ENCODE measurements at places on chromosomes 11 and 22.

GRCh38 chr11:76683161-76684095 lies 12.9 kb upstream of the LRRC32 start:
- no peak for DNase-seq

DNA sequence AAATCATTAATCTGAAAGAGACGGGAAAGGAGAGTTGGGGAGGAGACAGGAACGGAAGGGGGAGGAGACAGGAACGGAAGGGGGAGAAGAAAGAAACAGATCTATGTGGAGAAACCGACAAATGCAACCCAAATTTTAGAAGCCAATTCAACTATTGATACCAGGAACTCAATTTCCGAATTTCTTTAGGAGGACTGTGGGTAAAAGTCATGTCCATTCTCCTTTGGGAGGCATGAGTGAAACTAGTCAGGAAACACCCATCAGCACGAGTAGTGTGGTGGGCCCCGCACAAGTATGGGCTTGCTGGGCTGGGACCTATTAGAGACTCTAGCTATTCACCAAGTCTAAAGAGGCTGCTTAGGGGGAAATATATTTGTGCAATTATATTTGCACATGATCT lies 18.1 kb downstream of the ANO3 start:
- no peak for DNase-seq

- no peak for DNase-seq
Measured at GRCh38 chr22:36580846-36581245, 51.9 kb upstream of the EIF3D start.

- DNase-seq: no peak
Measured at GRCh38 chr22:31019191-31019930, 50.3 kb downstream of the TUG1 start.

GRCh38 chr22:47608421-47608820 lies 846.0 kb downstream of the TBC1D22A start:
- DNase-seq: peak; percentile 54

GRCh38 chr11:93917673-93918072 lies 67.3 kb upstream of the VSTM5 start:
- no peak for DNase-seq

DNA sequence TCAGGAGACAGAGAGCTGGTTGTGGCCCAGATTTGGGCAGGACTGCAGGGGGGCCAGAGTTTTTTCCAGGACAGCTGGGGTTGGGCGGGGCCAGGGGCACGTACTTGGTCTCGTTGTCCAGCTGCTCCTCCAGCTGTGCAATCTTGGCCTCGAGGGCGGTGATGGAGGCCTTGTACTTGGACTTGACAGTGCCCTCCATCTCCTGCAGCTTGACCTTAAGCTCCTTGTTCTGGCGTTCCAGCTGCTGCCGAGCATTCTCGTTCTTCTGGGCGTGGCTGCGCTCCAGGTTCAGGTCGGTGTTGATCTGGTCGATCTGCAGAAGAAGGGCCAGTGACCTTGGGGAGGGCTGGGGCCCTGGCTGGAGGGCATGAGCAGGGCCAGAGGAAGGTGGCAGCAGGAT lies 32.1 kb downstream of the APOL1 start:
- peak; percentile 74 for DNase-seq

DNA sequence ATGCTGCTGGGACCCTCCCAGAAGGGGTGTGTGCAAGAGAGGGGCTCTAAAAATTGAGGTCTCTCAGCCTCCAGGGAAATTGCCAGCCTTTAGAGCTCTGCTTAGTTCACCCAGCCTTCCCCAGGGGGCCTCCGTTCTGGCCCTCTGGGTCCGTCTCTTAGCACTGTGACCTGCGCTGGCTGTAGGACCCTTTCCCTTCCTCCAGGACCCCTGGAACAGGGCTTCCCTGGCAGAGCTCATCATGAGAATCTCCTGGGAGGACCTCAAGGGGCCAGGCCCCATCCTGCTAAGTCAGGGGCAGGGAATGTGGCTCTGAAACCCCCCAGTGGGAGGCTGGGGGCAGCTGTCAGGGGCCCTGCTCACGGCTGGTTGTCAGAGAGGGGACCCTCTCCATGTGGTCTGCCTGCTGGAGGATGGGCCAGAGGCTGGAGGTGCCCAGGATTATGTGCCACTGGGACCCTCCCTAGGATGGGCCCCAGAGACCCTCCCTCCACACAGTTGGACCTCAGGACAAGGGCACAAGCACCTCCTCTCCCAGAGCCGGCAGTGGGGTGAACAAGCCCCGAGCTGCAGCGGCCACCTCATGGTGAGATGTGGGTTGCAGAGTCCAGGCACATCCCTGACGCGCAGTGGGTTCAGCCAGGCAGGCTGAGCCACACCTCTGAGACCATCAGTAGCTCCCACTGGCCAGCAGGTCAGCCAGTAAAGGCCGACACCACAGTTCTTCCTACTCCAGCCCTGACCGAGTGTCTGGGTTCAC lies 27.1 kb upstream of the GAL start:
- peak; percentile 70 for DNase-seq

GRCh38 chr22:24928322-24928721 lies 18.2 kb downstream of the LHFPL7 start:
- no peak for DNase-seq

DNA sequence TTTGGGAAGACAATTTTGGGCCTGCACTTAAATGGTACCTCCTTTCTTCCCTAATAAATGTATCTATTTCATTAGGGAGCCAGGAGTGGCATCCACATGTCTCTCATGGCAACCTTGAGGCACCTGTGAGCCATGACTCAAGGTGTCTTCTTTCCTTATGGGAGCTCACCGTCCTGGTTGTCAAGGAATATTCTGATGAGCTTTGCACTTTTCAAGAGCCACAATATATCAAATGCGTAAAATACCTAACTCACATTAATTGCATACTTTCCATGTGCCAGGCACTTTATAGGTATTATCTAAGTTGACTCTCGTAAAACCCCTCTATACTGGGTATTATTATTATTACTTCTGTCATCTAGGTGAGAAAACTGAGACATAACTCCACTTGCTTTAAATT lies 32.5 kb downstream of the MUC15 start:
- DNase-seq: no peak

GRCh38 chr22:24506802-24507438 lies 11.8 kb downstream of the UPB1 start:
- DNase-seq: no peak

DNA sequence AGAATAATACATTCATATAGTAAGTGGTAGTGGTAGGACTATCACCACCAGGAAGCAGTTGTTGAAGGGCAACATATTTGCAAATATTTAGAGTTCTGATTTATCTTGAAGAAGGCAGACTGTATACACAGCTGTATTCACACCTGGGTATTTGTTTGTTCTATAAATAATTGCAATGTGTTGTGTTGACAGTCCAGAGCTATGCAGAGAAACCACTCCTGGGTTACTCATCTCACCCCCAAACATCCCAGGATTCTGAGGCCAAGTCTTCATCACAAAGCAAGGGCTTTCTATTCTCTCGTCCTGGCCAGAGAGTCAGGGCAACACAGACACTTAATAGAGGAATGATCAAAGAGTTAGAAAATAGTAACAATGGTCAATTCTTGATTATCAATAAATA lies 102.1 kb upstream of the FAT3 start:
- no peak for DNase-seq

DNA sequence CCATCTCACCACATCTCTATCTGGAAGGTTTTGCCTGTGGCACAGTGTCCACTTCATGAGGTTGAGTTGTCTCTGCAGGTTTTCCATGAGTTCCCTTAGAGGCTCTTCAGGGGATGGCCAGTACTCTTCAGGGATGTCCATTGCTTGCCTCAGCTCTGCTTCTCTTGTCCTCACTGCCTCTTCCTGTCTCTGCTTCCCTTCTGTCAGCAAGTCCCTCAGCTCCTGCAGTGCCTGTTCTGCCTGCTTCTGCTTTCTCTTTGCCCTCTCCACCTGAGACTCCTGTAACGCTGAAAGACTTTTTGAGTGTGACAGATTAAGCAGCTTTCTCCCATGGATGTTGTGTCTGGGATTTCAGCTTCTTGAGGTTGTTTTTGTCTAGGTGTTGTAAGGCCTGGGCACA lies 38.2 kb upstream of the MRPL17 start:
- no peak for DNase-seq

DNA sequence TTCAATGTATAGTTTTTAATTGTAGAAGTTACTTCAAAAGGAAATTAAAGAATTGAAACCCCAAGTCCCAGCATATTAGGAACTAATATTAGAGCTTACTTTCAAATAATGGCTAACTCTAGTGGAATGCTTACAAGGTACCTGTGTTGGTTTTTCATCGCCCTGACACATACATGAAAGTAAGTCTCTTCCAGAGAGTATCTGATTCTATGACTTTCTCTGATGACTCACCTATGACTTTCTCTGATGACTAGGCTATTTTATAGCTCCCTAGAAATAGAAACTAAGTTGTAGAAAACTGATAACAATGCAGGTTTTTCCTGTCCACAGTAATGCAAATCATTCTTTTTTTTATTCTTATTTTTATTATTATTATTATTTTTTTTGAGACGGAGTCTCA lies 33.6 kb upstream of the MMP7 start:
- no peak for DNase-seq

- DNase-seq: no peak
Measured at GRCh38 chr11:10524471-10524870, 16.5 kb downstream of the RNF141 start.

GRCh38 chr11:128473636-128474035 lies 113.7 kb downstream of the ETS1 start:
- no peak for DNase-seq

- no peak for DNase-seq
Measured at GRCh38 chr11:76742902-76743301, 40.3 kb upstream of the TSKU start.

DNA sequence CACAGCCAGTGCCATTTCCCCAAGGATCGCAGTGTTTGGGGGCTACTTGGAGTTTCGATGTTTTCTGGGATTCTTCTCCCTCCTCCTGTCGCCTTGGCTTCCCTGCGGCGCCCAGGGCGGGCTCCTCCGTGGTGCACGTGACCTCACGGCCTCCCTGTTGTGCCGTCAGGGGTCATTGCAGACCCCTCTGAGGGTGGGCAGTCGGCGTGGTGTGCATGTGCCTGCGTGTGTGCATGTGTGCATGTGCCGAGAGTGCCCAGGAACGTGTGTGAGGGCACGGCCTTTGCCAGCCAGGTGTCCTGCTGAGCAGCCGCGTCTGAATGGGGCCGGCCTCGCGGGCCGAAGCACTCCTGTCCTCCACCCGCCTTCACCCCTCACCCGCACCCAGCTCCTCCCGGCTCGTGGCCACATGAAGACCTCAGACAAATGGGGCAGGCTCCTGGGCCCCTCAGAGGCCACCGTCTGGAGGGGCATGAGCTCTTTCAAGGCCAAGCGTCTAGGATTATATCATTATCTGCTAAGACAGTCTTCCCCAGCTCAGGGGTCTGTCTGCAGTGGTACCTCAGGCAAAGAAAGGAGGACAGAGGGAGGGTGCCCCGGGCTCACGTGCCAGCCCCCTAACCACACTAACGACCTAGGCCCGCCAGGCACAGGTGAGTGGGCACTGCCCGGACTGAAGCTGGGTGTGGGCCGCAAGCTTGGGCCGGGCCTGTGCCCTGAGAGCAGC lies 9.4 kb upstream of the MRPL23 start:
- peak; percentile 80 for DNase-seq

GRCh38 chr11:22194306-22194705 lies 1.4 kb downstream of the ANO5 start:
- no peak for DNase-seq

DNA sequence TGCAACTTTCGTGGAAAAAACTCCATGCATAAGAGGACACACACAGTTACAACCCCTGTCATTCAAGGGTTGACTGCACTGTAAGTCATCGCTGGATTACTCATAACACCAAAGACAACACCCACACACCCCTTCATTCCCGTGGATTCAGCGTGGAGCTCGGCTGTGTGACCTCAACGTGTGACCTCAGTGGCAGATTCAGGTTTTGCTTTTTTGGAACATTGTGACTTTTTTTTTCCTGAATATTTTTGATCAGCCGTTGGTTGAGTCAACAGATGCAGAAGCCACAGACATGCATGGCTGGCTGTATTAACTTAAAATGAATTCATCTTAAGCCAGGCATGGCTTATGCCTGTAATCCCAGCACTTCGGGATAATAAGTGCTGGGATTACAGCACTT lies 19.7 kb upstream of the MUC5AC start:
- peak; percentile 31 for DNase-seq

DNA sequence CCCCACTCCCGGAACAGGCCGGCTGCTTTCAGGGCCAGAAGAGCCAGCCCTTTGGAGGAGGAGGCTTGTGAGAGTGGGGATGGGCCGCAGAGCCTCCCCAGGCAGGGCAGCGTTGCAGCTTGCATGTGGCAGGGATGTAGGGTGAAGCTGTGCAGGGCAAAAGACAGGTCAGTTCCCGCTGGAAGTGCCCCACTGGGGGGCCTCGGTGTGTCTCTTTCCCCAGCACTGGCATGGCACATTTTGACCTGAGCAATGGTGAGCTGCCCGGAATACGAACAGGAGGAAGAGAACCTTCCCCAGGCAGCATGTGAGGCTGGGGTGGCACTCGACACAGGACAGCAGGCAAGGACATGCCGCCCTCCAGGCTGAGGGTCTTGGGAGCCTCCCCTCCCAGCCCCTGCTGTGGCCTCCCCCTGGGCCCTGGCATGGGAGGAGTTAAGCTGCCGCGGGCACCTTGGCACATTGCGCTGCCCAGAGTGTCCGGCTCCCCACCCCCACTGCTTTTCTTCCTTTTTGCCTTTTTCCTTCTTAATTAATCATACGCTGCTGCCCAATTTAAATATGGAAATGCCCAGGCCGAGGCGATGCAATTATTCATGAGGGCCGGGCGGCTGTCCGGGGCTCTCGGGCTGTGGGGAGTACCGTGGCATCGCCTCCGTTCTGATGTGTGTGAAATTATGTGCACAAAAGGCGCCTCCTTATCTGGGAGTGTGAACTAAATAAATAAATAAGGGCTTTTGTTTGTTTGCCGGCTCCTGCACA lies 76.0 kb upstream of the WNT7B start:
- peak; percentile 82 for DNase-seq

DNA sequence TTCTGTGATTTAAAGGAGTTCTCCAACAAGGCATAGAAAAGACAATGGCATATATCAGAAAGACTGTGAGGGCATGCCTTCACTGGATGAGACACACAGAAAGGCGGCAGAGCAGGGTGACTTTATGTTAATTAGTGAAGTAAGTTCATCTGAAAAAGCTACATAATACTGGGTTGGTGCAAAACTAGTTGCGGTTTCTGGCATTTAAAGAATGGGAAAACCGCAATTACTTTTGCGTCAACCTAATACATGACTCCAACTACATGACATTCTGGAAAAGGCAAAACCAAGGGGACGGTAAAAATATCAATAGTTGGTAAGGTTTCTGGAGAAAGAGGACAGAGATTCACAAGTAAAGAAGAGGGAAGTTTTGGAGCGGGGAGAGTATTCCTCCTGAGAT lies 5.1 kb downstream of the RFPL1 start:
- DNase-seq: no peak

GRCh38 chr11:87258171-87258833 lies 220.6 kb downstream of the TMEM135 start:
- DNase-seq: no peak

GRCh38 chr11:111000400-111001080 lies 245.0 kb upstream of the POU2AF2 start:
- no peak for DNase-seq

- DNase-seq: no peak
Measured at GRCh38 chr11:46351148-46351547, 3.9 kb downstream of the DGKZ start.

GRCh38 chr11:6240781-6241180 lies 1.9 kb downstream of the CNGA4 start:
- no peak for DNase-seq

Data from posterior vena cava (tissue), 2 donors.